ENCODE measurements at places on chromosomes 4 and X. TPM values are rescaled to one million over a fixed set of nuclear protein-coding genes. Genes with fewer than 3 reads are reported as not detected.

GRCh38 chrX:10017872-10018271 is 50.7 kb downstream of the CLDN34 start:
- no peak overlapping the region for H3K27ac ChIP-seq
- H3K4me1 ChIP-seq: peaks cover 10% of the 10 kb centered on the region
- H3K4me3 ChIP-seq: no peak overlapping the region
- DNase-seq: no peak
- no peaks in the 10 kb centered on the region for H3K36me3 ChIP-seq
- H3K27me3 ChIP-seq: no peaks in the 10 kb centered on the region

DNA sequence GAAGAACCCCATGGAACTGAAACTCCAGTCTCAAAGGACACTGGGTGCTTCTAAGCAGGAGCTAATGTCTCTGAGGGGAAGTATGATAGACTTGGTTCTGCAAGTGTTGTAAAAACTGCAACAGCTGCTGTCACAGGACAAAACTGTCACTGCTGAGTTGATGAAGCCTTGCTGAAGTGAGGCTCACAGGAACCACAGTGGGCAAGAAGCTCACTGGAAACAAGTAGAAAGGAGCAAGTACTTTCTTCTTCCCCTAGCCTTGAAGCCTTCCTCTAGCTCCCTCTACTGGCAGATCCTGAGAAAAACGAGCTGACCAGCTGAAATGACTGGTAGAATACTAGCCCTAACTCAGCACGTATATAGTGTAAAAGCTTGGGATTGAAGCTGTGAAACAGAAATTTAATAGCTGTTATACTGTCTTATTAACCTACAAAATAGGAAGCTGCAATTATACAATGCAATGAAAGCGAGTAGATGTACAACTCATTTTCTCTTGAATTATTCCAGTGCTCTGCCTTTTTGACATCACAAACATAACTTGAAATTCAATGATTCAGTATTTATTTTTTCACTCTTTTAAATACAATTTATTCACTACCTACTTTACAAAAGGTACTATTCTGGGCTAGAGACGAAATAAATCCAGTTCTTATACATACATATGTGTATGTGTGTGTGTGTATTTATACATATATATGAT is 91.4 kb downstream of the GABRB1 start:
- DNase-seq: peak; percentile 79
- H3K4me1 ChIP-seq: no peaks in the 10 kb centered on the region
- no peak overlapping the region for H3K27ac ChIP-seq
- no peak overlapping the region for H3K4me3 ChIP-seq

GRCh38 chr4:25112366-25112994 is 47.8 kb downstream of the SEPSECS start:
- H3K27me3 ChIP-seq: no peaks in the 10 kb centered on the region
- no peaks in the 10 kb centered on the region for H3K36me3 ChIP-seq
- no peak for DNase-seq

DNA sequence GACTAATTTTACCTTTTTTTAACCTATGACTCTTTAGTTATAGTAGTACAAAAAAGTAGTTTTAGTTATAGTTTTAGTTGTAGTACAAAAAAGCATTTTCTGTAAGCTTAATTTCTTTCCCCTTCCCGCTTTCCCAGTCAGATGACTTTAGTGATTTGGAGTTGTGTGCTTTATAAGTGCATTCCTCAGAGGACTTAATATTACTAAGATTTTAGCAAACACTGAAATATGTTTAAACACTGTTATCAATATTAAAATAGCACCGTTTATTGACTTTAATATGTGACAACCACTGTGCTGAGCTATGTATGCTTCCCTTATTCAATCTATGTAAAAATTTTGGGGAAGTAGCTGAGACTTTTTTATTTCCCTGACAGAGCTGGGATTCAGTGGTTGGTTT is 22.8 kb downstream of the GUF1 start:
- no peak overlapping the region for H3K4me3 ChIP-seq
- no peak for DNase-seq
- H3K27me3 ChIP-seq: no peaks in the 10 kb centered on the region
- H3K4me1 ChIP-seq: no peaks in the 10 kb centered on the region

GRCh38 chr4:61068745-61069144 is 131.4 kb upstream of the ADGRL3 start:
- no peaks in the 10 kb centered on the region for H3K4me1 ChIP-seq
- H3K27me3 ChIP-seq: no peaks in the 10 kb centered on the region
- no peak overlapping the region for H3K4me3 ChIP-seq

DNA sequence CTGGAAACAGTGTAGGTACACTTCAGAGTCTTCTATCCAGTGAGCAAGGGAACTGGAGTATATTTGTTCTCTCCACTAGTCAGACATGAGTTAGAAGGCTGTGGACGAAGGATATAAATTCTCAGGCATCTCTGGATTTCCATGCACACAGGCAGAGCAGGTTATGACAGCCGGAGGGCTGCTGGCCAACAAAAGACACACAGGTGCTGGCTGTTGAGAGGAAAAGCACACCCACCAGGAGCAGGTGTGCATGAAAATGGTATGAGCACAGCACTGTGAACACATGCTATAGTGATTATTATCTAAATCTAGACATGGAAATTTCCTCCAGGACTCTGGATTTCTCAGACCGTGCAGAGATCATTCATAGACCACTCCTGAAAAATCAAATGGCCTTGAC is 444.7 kb upstream of the RPS6KA3 start:
- no peak overlapping the region for H3K27ac ChIP-seq
- DNase-seq: no peak
- no peaks in the 10 kb centered on the region for H3K4me1 ChIP-seq
- no peak overlapping the region for H3K4me3 ChIP-seq

GRCh38 chrX:111521169-111521568 is 9.7 kb downstream of the SERTM2 start:
- H3K4me3 ChIP-seq: no peak overlapping the region
- no peaks in the 10 kb centered on the region for H3K27me3 ChIP-seq
- peaks cover 43% of the 10 kb centered on the region for H3K4me1 ChIP-seq
- DNase-seq: no peak

Gene NUDT11
- 58.4 TPM for total RNA-seq

Gene RBM47
- total RNA-seq: 6.1 TPM

Gene ETDA
- not detected for total RNA-seq

Gene SOWAHD
- total RNA-seq: not detected
